ENCODE measurements at places on chromosomes 4 and X. TPM values are rescaled to one million over a fixed set of nuclear protein-coding genes. Genes with fewer than 3 reads are reported as not detected.

DNA sequence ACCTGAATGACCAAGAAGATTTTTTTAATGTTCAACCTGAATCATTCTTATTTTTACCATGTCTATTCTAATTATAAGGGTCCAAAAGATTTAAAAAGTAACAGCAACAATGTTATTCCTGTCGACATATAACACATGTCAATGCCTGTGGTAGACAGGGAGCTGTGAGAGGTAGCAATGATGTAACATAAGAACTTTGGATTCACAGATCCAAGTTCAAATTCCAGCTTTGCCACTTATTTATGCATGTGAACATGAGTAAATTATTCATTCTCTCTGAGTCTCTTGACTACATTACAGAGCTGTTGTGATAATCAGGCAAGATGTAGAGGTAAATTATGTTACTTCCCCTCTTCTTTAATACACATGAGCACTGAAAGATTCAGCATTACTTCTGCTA lies 54.5 kb downstream of the KLHL8 start:
- no peak for DNase-seq

DNA sequence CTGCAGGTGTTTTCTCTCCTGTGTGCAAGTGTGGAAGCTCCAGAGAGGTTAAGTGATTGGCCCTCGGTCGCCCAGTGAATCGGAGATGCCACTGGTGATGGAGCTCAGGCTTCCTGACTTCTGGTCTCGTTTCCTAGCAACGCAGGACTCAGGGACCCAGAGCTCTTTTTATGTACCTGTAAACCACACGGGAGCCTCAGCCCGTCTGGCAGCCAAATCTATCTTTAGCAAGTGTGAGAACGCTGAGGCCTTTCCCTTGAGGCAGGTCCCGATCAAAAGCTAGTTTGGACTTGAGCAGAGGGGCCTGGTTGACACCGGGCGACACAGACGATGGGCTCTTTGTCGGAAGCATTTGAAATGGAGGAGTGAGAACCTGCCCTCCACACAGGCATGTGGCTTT lies 116.8 kb downstream of the SORCS2 start:
- no peak for DNase-seq

DNA sequence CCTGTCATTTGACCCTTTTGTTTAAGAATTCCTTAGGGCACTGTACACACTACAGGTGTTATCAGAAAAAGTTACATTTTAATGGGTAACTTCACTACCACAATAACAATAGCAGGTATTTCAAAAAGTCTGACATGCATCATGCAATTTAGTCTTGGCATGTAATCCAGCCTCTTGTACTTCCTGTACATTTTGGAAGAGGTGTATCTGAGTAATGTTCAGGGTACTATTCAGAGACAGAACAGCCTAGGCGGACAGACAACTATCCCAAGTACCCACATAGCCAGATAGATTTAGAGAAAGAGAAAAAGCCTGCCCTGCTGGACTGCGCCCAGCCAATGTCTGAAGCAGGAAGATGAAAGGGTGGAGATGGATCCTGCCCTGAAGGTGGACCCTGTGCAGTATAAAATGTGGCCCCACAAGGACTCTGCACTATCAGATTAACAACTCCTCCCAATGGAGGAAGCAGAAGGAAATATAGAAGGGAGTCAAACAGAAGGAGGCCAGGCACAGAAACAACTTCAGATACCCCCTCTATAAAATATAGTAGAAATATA lies 8.5 kb downstream of the UGT2B7 start:
- DNase-seq = no peak

GRCh38 chr4:61590881-61591280 lies 390.8 kb downstream of the ADGRL3 start:
- DNase-seq = no peak

Gene WDR44
- 15.8 TPM for total RNA-seq

- no peak for DNase-seq
These were observed 155.6 kb upstream of the PITX2 start for GRCh38 chr4:110778521-110778920.

DNA sequence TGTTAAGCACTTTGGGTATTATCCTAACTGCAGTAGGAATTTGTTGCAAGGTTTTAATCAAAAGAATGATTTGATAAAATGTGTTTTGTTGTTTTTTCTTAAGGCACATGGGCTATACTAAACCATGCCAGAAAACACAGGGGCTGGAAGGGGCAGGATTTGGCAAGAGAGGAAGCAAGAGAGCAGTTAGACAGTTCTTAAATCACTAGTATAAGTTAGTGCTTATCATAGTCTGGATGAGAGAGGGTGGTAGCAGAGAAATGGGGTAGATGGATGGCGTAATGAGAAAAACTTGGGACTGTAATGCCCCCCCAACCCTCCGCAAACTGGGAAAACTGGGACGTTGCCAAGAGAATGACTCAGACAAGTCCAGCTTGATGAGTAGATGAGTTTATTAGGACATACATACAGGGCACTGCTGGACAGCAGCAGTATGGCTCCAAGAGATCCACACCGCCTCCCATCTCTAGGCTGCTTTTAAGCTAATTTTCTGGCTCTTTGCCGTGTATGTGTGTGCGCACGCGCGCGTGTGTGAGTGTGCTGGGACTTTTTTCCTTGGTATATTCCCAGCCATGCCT lies 151.5 kb downstream of the PDLIM5 start:
- DNase-seq = no peak

DNA sequence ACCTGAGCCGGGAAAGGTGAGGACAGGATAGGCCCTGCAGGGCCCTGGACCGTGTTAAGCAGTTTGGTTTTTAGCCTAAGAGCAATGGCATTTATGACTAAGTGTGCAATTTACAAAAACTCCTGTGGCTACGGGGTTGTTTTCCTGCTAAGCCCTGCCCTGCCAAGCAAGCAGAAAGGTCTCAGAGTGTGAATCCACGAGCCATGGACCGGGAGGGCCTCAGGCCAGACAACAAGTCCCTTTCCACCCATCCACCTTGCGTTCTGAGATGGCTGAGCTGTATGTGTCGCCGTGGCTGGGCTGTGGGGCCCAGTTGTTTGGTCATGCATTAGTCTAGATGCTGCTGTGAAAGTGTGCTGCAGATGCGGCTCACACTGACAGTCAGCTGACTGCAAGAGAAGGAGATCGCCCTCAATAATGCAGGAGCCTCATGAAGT lies 33.9 kb upstream of the AFAP1 start:
- DNase-seq = no peak

Gene HADH
- total RNA-seq = 47.9 TPM

DNA sequence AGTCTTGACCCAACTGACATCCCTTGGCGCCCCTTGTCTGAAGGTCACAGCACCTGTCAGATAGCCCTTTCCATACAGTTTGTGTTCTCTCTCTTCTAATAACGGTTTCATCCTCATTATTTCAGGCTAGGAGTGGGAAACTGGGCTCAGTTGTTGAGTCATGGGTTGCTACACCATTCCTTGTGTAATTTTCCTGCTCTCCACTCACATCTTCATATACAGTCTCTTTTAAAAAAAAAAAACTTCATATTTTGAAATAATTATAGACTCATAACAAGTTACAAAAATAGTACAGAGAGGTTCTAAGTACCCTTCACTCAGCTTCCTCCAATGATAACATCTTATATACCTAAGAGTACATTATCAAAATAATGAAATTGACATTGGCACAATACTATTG lies 60.2 kb upstream of the GRPR start:
- no peak for DNase-seq

- peak; percentile 9 for DNase-seq
These were observed 16.9 kb downstream of the CYBB start for GRCh38 chrX:37796805-37797204.

GRCh38 chrX:121151293-121151692 lies 103.9 kb downstream of the GLUD2 start:
- DNase-seq = no peak

DNA sequence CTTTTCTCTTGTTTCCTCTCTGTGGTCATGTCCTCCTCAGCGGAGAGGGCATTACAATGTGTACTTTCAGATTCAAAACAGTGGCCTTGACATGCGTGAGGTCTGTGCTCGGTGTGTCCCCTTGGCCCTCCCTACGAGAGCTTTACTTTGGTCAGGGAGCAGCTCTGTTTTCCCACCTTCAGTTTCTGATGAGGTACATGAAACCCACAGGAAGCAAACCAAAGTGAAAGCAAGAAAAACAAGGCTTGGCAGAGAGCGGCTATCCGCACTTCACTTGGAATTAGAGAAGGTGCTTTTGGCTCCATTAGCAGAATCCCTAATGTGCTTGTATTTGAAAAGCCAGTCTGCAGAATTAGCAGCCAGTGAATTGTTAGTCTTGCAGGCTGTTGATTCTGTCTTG lies 19.5 kb upstream of the BOD1L1 start:
- DNase-seq = no peak

Gene RTL3
- not detected for total RNA-seq

DNA sequence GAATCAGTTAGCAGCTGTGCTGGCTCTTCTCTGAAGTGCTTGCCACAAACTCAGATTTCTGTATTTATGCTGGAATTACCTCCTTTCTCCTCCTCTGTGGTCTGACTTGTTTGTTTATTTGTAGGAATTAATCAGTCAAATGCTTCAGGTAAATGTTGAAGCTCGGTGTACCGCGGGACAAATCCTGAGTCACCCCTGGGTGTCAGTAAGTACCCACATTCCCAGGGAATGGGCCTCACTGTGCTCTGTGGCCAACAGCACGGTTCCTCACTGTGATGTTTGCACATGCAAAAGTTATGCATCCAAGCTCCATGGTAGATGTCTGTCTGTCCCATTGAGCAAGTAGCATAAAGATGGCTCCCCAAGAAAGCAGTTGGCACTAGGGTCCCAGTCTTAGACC lies 169.9 kb downstream of the DCLK2 start:
- DNase-seq = no peak

Gene IQCM
- total RNA-seq = not detected

DNA sequence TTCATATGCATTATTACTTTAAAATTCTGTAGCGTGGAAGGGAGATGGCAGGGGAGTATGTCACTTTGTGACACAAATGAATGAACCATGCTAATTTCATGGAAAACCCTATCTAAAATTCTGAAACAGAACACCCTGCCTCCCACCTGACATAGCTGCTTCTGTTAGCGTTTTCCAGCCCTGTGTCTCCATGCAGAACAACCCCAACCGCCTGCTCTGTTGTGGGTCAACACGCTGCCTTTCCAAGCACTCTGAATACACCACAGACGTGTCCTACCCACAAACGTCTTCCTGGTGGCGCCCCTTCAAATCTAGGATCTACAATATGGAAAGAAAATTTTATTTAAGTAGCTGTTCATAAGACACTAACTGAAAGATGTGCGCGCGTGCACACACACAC lies 238.6 kb downstream of the TRIML1 start:
- DNase-seq = no peak

Gene SMR3B
- total RNA-seq = not detected

Gene PHF8
- 36.1 TPM for total RNA-seq

- no peak for DNase-seq
These were observed 105.3 kb downstream of the DTHD1 start for GRCh38 chr4:36386691-36387090.

Gene RNF4
- total RNA-seq = 45.6 TPM

DNA sequence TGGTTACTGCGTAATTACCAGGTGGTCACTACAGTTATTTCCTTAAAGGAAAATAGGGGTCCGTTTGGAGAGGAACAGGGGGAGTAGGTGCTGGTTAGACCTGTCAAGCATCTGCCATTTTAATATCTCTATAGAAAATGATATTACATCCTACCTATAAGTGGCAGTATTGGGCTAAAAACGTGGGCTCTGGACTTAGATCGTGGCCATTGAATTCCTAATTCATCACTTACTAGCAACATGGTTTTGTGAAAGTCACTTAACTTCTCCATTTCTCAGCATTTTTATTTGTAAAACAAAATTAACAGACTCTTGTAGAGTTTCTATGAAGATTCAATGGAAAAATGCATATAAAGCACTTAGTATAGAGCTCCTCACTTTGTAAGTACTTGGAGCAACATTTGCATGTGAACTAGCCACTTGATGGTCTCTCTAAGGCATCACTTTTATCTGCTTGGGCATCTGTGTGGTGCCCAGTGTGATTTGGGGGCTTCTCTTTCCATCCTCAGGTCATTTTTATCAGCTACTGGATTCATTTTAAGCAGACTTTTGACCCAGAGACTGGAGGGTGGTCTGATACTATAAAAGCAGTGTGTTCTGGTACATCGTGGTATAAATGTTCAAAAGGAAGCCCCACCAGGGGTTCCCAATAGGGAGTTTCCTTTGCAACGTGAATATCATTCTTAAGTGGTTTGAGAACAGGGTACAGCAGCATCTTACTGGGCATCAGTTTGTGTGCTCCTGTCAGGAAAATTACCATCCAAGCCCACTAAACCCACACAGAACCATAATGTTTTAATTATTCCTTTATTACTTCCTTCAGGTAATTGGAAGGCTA lies 42.7 kb upstream of the RASSF6 start:
- no peak for DNase-seq

- DNase-seq = no peak
These were observed 100.9 kb downstream of the CXXC4 start for GRCh38 chr4:104393655-104394324.

DNA sequence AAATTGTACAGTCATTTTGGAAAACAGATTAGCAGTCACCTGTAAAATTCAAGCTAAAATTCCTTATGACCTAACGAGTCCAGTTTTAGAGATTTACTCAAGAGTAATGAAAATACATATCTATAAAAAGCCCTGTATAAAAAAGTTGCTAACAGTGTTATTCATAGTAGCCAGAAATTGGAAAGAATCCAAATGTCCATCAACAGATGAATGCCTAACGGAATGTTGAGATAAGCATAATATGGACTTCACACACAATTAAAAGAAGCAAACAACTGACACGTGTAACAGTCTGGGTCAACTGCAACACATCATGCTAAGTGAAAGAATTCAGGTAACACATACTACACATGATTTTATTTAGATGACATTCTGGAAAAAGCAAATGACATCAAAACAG lies 584.8 kb upstream of the AGA start:
- no peak for DNase-seq

GRCh38 chrX:151806967-151807540 lies 72.5 kb downstream of the CNGA2 start:
- no peak for DNase-seq

- no peak for DNase-seq
These were observed 14.1 kb downstream of the MBNL3 start for GRCh38 chrX:132474544-132475248.

Gene ETDA
- total RNA-seq = not detected

Gene PNMA3
- not detected for total RNA-seq

DNA sequence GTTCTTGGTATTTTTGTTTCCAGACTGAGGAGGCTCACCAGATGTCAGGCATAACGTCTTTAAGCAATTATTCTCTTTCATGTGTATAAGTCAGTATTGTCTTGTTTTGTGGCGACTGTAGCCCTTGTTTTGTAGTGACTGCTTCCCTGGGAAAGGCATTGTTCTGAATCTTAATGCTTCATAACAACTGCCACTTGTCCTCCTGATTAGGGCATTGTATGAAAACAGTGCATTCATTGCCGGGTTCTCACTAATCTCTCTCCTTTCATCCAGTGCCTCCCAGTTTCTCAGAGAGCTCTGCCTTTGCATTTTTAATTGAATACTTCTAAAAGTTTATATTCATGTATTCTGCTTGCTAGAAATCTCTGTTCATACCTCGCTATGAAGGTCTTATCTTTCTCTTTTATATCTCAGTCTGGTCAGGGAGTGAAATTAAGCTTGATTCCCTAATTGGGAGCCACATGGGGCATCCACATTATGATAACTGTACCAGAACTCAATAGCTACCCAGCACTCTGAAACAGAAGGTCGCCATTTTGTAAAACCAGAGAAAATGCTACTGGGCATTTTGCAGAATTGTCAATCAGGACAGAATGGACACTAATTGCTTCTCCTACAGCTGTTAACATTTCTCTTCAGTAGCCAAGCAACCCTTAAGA lies 149.8 kb downstream of the GBA3 start:
- no peak for DNase-seq

Gene IL3RA
- not detected for total RNA-seq

Gene LRP2BP
- total RNA-seq = 0.49 TPM

- no peak for DNase-seq
These were observed 32.8 kb upstream of the LSM6 start for GRCh38 chr4:146142768-146143167.

Gene PF4V1
- total RNA-seq = not detected
